Stimulated activated CD4-positive, alpha-beta T cell treated with anti-CD3 and anti-CD28 coated beads, Interleukin-12 subunit alpha, Interleukin-12 subunit beta, amount 100 ng/mL, for 48 hours (primary cell): ENCODE measurements at places on chromosomes 7 and 10.

GRCh38 chr10:63421591-63421990 is 44.2 kb downstream of the JMJD1C start:
- no peak for DNase-seq

DNA sequence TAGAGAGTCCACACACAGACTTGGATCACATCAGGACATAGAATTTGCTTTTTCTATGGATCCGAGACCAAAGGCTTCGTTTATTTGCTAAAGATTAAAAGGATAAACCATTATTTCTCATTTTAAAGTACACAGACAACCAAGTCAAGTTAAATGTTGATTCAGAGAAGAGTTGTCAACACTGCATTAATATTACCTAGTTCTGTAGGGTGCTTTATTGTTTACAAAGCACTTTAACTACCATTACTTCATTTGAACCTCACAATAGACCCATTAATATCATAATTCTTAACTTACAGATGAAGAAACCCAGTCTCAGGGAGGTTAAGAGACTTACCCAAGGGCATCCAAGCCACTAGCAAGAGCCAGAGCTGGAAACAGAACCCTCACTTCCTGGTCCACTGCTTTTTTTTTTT is 43.2 kb upstream of the GSAP start:
- DNase-seq = no peak

- no peak for DNase-seq
Measured at GRCh38 chr10:117830787-117831212, 215.9 kb downstream of the RAB11FIP2 start.

- no peak for DNase-seq
Measured at GRCh38 chr10:131058799-131059198, 252.7 kb downstream of the TCERG1L start.

DNA sequence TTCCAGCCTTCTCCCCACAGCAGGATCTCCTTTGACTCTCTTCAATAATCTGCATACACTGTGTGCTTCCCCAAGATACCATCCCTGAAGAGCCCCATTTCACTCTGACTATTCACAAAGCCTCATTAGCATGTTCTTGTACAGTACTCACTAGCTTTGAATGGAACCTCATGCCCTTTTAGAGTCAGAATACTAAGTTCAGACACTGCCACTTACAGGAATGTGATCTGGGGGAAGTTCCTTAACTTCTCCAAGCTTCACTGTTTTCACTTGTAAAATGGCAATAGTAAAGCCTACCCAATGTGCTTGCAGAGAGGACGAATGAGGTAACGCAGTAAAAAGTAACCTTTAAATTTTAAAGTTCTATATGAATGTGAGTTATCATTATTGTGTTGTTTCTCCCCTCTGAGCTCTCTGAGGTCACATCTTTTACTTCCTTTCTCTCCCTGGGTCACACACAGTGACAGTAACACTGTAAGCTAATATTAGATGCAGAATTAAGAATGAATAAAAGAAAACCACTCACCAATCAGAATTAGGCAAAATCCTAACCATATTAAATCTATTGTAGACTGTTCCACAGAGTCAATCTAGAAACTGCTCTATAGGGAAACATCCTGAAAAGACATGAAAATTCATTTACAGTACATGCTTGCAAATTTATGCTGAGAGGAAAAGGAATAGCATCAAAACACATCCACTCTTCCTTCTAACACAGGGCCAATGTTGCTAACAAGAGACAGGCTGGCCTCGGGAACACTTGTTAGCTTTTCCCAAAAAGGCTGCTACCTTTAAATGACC is 64.2 kb upstream of the IL6 start:
- DNase-seq = no peak

DNA sequence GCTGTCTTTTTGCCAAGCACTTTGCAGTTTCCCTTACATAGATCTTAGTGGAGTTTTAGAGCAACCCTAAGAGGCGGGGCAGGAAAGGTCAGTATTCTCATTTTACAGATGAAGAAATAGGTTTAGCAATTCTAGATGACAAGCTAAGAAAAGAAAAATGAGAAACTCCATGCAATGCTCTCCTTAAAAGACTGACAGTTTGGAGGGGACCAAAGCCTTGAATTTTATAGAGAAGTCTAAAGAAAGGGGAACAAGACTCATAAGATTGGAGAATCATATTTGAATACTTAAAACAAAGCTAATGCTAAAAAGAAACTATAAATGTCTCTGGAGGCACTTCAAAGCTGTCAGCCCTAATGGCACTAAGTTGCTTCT is 19.6 kb downstream of the CEP55 start:
- DNase-seq = no peak

DNA sequence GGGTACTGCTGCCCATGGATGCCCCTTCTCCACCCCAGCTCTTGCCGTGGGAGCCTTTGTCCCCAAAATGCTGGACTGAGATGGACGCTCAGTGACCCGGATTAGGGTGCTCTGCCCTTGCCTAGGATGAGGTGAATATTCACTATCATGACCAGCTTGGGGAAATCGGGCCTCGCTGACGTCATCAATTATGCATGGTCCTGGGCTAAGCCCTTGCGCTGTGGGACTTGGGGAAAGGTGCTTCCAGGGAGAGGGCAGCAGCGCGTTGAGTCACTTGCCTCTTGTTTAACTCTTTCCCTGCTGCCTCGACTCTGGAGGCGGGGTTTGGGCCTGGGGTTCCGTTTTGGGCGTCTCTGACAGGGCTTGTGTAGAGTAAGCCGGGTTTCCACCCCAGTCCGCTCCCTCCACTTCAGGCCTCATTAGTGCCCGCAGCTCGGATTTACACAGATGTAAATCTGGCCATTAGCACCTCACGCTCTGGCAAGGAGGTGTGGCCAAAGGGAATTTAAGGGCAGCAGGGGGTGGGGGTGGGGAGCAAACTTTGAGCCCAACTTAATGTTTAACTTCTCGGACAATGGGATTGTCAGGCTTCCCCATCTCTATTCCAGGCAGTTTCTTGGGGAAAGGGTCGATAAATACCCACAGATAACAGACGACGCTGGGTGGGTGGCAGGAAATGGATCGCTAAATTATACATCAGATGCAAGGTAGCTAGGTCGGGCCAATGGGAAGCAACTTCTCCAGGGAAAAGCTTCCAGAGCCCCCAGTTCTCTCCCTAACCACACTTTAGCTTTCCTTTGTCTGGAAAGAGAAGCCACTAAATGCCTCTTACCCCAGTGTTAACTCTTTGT is 51.3 kb upstream of the TCF7L2 start:
- no peak for DNase-seq
